Lower leg skin (tissue), 4 donors: ENCODE measurements at places on chromosomes 13 and 19. TPM values are rescaled to one million over a fixed set of nuclear protein-coding genes. Genes with fewer than 3 reads are reported as not detected.

GRCh38 chr13:40141859-40142555, 486.5 kb downstream of the COG6 start:
- no peak for DNase-seq

The PCSK4 gene
- 3.7 TPM for total RNA-seq

GRCh38 chr19:6685482-6685881, 15.5 kb upstream of the TNFSF14 start:
- DNase-seq: no peak

DNA sequence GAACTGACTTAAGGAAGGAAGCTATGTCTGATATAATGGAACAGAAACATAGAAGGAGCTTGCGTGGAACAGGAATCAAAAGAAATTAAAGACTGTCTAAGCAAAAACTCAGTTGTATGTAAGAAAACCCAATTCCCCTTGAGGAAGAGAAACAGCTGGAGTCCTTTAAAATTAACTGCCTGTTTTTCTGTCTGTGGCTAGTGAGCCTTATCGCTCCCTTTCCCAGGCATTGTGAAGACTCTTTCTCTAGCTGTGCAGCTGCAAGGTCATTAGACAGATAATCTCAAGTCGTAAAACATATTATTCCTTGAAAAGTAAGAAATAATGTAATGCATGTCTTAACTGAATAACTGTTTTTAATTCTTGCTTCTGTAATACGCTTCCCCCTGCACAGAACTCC, 39.7 kb upstream of the IGSF23 start:
- no peak for DNase-seq

The VSIG10L gene
- total RNA-seq: 31.0 TPM
